ENCODE measurements at places on chromosomes 3 and 15. TPM values are rescaled to one million over a fixed set of nuclear protein-coding genes. Genes with fewer than 3 reads are reported as not detected.
A peak's percentile ranks its signal among the peaks of the same experiment; 100 is the strongest.

Gene BCHE
- total RNA-seq = 78.5 TPM

Gene NEO1
- 6.1 TPM for total RNA-seq

Gene MUC20
- total RNA-seq = 0.17 TPM

Gene ZNF774
- total RNA-seq = 3.7 TPM

Gene CERS3
- not detected for total RNA-seq

Gene TEX55
- total RNA-seq = not detected

Gene DNASE1L3
- total RNA-seq = not detected

Gene GOLGA8J
- not detected for total RNA-seq

DNA sequence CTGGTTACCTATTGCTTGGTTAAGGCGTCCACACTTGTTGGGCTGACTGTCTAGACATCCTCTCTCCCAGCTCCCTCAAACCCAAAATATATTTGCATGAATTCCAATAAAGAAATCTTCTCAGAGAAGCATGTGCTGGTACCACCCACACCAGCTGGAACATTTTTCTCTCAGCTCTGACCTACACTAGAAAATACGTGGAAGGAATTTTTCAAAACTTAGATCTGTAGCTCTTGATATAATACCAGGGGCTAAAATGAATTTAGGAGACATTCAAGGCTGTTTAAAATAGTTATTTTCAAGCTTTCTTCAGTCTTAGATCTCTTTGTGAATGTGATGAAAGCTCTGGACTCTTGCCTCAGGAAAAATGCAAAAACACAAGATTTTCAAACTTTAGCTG, 590.4 kb downstream of the PDCD6IP start:
- DNase-seq = no peak

DNA sequence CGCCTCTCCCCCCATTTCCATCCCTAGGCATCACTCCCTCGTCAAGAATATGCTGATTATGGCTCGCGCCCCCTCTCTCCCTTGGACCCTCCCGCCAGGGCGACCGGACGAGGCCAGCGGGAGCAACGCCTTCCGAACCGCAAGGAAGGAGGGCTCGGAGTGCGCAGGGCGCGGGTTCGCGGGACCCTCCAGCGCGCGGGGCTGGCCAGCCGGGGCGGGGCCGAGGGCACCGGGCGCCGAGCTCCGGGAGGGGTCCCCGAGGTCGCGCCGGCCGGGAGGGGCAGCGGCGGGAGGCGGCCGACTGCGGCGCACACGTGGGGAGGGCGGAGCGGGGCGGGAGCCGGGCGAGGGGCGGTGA, 483 bp downstream of the EHD4 start:
- no peak for DNase-seq

- DNase-seq = no peak
These were observed 33.3 kb upstream of the RTP4 start for GRCh38 chr3:187334904-187335303.

- DNase-seq = no peak
These were observed 43.8 kb upstream of the FGD5 start for GRCh38 chr3:14775011-14775410.

GRCh38 chr3:168134931-168135330, 39.2 kb upstream of the GOLIM4 start:
- peak; percentile 51 for DNase-seq

DNA sequence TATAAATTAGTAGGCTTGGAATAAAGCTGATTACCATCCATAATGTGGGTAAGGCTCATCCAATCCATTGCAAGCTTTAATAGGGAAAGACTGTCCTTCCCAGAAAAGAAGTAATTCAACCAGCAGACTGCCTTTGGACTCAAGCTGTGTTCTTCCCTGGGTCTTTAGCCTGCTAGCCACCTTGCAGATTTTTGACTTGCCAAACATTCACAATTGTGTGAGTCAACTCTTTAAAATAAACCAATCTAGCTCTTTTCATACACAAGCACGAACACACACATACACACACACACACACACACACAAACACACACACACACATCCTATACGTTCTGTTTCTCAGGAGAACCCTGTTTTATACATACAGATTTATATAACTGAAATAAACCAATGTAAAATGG, 248.1 kb downstream of the NAALADL2 start:
- DNase-seq = no peak

GRCh38 chr3:25887907-25888306, 98.0 kb downstream of the OXSM start:
- no peak for DNase-seq

GRCh38 chr15:101611007-101611406, 41.2 kb downstream of the TM2D3 start:
- no peak for DNase-seq

DNA sequence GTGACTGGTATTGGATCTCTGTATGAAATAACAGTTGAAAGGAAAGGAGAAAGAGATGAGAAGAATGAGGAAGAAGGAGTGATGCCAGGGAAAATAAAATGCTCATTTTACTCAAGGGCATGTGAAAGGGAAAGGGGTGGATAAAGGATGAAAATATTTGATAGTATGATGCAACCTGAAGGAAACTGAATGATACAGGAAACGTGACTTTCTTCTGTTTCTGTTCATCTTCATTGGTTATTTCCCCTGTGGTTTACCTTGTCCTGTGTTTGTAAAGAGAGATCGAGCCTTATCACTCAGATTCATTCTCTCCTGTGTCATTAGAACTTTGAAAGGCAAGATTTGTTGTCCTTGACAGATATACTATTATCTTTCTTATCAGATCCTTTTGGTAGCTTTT, 243.6 kb upstream of the SLITRK3 start:
- DNase-seq = no peak

- DNase-seq = no peak
These were observed 31.8 kb downstream of the PCSK6 start for GRCh38 chr15:101457696-101458095.

DNA sequence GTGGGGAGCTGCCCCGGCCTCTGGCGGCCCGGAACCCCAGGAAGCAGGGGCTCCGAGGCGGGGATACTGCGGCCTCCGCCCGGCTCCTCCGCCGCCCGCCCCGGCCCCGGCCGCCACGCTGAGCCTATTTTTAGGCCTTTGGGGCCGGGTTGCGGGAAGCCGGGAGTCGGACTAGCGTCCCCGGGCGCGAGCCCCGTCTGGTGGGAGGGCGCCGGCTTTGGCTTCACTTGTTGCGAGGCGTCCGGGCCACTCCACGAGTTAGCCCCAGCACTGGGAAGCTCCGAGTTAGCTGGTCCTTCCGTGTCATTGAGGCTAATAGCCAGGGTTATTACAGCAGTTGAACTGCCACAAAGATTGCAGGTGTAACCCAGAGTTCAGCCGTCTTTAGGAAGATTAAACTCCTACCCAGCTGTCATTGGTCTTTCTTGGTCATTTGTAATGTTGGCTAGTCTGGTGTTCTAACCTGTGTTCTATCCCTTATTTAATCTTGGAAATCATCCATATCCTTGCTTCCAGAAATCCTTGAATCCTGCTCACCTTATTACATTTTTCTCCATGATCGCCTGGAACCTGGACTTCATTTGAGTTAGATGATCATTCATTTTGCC, 791 bp downstream of the GYG1 start:
- DNase-seq = peak; percentile 18

DNA sequence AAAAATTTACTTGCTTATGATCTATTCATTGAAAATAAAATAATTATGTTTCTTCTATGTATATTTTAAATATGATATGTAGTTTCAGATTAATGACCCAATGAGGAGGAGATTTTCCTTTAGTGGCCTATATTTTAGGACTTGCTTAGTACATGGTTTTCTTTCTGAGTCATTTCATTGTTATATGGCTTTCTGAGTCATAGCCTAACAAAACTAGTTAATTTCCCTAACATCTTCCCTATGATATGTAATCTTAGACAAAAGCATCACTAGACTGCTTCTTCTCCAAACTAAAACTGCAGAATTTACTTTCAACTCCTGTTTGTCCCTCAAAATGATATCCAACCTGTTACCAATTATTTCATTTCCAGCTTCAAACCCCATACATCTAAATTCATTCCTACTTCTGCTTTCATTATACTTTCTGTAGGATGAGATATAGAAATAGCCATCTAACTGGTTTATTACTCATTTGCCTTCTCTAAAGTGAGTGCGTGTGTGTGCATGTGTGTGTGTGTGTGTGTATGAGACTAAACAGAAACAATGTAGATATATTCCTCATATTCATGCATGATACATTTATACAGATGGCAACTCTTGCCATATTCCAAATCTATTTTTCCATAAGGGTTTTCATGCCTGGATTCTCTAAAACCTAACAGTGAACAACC, 915.0 kb upstream of the GBE1 start:
- DNase-seq = no peak

DNA sequence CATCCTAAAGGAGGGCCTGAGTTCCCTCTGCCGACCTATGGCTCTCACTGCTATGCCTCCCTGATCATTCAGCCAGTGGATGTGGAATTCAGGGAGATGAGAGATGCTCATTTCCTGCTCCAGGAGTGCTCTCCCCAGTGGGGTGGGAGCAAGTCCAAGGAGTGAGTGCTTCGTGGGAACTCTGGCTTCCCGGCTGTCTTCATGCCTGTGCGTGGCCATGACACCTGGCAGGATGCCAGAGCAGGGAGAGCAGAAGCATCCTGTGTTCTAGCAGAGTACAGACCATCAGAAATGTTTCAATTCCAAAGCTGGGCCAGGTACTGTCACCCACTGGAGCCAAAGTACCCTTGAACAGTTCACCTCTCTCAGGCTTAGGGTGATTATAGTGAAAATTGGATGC, 45.1 kb downstream of the APH1B start:
- DNase-seq = no peak

- DNase-seq = peak; percentile 77
These were observed at the start of gene GATM for GRCh38 chr15:45378149-45378912. Gene GATM, minus strand, starts transcription at chr15:45378544. Its CDS starts 91 bp downstream, at chr15:45378453.

DNA sequence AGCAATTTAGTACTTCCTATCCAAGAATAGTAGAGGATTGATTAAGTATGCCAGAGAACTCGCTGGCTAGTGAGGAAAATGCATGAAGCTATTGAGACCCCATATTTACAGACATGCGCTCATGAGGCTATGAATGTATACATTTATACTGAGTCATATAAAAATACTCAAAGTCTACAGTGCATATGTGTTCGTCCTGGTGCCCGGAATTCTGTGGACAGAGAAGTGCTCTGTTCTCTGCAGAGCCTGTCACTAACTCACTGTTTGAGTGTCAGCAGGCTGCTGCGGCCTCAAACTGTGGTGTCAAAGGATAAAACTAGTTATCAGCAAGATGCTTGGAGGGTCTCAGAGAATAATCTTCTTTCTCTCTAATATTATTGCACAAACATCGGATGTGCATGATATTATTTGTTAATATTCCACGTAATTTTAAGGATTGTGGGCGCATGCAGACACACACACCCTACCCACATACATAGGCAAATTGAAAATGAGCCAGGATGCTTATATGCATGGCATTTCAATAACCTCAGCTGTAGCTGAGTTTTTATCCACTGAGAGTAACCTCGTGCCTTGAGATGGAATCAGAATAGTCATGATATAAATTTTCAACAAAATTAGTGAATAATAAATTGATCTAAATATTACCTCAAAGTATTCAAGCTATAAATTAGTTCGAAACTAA, 50.0 kb upstream of the TSC22D2 start:
- no peak for DNase-seq

DNA sequence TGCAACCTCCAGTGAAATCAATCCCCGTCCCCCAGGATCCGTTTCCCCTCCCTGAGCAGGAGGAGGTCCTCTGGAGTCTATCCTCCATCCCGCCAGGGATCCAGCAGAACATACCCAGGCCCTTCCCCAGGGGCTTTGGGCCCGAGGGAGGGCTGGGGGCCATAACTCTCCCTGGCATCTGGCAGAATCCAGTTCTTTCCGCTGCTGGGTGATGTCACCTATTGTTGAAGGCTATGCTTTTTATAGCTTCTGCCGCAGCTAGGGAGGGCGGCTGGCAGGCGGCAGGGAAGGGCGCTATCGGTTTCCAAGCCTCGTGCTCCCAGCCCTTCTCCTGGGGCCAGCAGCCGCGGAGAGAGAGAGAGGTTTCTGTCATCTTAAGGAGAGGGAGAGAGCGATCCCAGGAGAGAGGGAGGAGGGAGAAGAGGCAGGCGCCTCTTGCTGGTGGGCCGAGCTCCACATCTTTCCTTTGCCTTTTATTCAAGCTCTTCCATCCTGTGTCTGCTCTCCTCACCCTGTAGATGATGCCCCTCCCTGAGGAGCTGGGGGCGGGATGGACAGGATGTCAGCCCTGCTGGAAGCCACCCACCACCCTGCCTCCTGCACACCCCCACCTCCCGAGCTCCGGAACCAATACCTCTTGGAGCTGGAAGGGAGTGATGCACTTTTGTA, 120.1 kb downstream of the ANP32A start:
- no peak for DNase-seq

- DNase-seq = peak; percentile 1
These were observed 171.0 kb upstream of the RARB start for GRCh38 chr3:25257026-25257425.

- no peak for DNase-seq
These were observed 404.6 kb downstream of the TIGIT start for GRCh38 chr3:114698146-114699105.

GRCh38 chr3:125202197-125202596, 10.4 kb downstream of the SLC12A8 start:
- DNase-seq = no peak

DNA sequence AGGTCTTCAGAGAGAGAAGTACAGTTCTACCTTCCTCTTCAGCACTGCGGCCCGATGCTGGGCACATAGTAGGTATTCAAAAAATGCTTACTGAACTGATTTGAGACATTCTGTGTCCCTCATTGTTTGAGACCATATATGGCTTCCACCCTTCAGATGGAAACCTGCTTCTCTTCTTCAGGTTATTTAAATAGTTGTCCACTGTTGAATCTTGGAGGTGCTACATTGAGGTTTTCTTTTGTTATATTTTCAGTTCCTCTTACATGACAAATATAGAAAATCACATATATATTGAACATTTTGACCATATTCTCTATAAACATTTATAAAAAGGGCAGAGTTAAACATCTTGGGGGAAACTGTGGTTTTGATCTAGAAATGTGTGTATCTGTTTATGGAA, 200.2 kb upstream of the LRRC3B start:
- DNase-seq = no peak

All from Caki2 (cell line).